Stimulated activated CD8-positive, alpha-beta memory T cell treated with anti-CD3 and anti-CD28 coated beads, Interleukin-4, amount 100 ng/mL, for 4 hours (primary cell): ENCODE measurements at places on chromosomes 11 and 22.

- DNase-seq, result no peak
These were observed 135.6 kb downstream of the ST3GAL4 start for GRCh38 chr11:126491092-126491491.

DNA sequence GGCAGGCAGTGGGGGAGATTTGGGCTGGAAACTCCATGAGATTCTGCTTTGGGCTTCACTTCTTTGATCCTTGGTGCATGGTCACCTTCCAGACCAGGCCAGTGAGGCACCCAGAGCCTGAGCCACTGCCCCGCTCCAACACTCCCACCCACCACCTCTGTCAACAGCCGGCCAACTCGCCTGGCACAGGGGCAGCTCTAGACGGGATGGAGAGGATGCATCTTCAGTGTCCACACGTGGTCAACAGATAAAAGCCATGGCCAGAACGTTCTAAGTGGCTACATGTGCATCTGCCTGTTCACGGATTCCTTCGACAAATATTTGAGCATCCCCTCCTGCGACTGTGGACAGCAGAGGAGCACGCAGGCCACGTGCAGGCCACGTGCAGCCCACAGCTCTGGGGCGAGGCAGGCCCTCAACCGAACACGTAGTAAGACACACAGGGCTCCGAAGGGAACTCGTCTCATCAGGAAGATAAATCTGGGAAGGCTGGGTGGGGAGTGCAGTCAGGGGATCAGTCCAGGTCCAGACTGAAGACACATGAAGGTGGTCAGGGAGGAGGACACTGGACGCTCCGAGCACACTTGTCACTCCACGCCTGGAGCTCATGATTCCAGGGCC is 1.2 kb downstream of the LRRC56 start:
- DNase-seq, result no peak

GRCh38 chr11:65625628-65626342 is 10.2 kb downstream of the PCNX3 start:
- no peak for DNase-seq

GRCh38 chr11:84524422-84525051 is 1102.6 kb downstream of the DLG2 start:
- no peak for DNase-seq

- DNase-seq, result no peak
These were observed 666.1 kb downstream of the CNTN5 start for GRCh38 chr11:99686838-99687237.

DNA sequence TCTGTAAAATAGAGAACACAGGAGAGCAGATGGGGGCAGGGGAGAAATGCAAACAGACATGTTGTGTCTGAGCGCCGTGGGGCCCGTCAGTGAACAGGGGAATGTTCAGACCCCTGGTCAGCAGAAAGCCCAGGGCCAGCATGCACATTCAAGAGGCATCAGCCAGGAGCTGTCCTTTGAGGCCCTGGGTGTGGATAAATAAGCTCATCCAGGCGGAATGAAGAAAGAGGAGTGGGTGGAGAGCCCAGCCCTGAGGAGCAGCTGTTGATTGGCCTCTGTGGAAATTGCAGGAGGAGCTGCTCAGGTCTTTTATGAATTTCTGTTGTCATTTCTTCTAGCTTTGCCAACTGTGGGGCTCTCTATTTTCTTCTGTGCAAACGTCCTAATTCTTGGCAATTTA is 49.7 kb upstream of the CECR2 start:
- no peak for DNase-seq

- no peak for DNase-seq
These were observed 6.9 kb downstream of the OR8B12 start for GRCh38 chr11:124536520-124536919.

DNA sequence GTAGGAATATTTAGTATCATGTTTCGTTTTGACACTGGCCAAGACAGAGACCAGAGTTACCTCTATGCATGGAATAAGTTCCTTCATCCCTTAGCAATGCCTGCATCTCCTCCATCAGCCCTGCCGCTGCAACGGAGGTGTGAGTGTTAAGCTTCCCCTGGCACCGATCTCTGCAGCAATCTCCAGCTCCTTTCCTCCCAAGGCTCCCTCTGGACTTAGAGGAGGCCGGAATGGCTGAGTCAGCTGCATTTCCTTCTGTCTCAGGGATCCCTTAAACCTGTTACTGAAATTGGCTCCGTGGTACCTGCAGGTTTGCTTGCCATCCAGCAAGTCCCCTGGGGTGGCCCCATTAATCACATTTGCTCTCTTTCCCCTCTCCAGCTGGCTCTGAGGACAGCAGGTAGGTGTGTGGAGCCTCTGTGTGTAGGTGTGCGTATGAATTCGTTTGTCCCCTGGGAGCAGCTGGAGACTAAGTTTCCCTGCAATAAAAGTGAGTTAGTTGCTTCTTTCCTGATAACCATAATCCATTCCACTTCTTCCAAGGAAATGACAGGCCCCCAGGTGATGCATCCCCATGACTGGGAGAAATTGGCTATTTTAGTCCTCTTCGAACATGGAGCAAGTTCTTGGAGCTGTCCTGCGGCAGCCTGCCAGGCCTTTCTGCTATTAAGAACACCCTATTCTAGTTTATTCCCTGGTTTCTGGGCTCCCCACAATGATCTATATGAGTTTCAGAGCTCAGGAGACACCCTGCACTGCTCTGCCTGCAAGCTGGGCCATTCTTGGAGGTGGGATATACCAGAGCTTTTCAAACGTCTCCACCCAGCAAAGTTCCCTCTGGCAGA is 457.2 kb upstream of the CADM1 start:
- no peak for DNase-seq

DNA sequence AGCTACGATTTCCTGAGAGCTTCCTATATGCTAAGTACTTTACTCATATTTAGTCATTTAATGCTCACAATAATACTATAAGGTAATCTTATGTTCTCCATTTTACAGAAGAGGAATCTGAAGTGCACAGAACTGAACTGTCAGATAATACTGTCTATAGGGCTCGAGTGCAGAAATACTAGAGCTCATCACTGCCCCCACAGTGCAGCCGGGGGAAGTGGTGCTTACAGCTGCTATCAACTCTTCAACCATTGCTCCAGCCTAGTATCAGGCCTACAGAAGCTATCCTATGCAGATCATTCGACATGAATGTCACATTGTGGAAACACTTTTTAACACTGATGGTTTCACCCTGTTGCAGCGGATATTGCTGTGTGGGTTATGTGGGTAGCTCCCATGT is 929.9 kb downstream of the NTM start:
- DNase-seq, result no peak

DNA sequence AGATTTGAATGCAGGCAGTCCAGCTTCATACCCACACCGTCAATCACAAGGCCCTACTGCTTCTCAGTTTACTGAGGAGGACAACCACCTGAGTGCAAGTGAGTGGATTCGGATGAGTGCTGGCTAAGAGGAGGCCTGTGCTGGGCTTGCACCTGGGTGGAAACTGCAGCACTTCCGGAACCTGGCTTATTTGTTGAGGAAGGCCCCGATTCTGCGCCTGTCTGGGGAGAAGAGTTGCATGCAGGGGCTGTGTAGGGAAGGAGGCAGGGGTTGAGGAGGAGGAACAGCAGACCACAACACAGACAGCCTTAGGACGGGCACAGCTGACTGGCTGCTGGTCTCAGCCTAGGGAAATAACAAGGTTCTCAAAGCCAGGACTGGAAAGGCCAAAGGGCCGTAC is 20.8 kb downstream of the ABTB2 start:
- no peak for DNase-seq

DNA sequence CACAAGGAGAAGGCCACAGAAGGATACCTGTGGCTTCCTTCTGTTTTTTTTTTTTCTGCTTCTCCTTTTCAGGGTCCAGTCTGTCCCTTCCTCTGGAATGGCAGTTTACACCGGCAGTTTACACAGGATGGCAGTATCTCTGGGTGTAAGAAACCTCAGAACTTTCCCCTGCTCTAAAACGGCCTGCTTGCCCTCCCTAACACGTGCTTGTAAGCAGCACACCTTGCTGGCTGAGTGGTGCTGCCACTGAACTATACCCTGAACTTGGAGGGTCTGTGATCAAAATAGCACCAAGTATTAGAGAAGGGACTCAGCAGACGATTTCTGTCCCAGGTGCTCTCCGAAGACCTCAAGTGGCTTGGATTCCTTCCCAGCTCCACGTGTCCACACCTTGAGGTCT is 904 bp upstream of the OPCML start:
- no peak for DNase-seq

GRCh38 chr11:43690929-43691725 is 10.6 kb downstream of the HSD17B12 start:
- DNase-seq, result no peak

DNA sequence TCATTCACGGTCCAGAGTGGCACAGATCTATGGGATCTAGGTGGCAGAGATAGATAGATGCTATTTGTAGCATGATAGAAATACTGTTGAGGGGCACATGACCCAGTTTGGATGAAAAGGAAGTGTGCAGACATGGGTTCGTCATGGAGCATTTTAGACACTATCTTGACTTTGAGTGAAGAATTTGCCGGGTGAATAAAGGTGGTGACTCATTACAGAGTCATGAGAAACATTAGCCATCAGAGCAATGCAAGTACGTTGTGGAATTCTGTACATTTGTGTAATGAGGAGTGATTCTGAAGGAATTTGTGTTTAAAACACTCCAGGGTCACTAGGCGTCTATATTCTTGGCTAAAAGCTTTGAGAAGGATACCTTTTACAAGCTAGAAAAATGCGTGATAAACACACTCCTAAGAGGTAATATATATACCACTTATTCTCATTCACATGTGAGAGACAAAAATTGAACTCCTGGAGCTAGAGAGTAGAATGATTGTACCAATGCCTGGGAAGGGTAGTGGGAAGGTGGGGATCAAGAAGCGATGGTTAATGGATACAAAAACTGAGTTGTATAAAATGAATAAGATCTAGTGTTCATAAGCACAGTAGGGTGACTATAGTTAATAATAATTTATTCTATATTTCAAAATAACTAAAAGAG is 593.7 kb upstream of the LUZP2 start:
- DNase-seq, result no peak

DNA sequence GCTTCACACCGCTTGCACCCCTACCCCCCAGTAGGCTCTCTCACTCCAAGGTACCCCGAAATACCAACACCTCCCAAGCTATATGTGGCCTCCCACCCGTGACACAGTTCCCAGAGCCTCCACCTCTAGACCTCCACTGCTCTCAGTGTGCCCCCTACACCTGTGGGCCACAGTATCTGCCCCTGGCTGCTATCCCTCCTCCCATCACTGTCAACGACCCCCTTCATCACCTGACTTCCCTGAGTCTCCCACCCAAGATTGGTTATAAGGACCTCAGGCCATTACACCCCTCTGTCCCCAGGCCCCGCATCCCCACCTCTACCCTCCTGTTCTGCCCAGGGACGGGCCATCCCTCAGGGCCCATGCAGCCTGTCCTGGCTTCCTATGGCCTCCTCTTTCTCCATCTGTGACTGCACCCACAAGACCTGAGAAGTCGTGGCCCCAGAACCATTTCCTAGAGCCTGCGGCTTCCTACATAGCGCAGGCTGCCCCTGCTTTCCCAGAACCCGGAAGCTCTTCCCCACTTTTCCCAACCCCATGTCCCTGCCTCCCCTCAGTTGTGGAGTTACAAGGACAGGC is 734 bp downstream of the ACR start:
- no peak for DNase-seq

DNA sequence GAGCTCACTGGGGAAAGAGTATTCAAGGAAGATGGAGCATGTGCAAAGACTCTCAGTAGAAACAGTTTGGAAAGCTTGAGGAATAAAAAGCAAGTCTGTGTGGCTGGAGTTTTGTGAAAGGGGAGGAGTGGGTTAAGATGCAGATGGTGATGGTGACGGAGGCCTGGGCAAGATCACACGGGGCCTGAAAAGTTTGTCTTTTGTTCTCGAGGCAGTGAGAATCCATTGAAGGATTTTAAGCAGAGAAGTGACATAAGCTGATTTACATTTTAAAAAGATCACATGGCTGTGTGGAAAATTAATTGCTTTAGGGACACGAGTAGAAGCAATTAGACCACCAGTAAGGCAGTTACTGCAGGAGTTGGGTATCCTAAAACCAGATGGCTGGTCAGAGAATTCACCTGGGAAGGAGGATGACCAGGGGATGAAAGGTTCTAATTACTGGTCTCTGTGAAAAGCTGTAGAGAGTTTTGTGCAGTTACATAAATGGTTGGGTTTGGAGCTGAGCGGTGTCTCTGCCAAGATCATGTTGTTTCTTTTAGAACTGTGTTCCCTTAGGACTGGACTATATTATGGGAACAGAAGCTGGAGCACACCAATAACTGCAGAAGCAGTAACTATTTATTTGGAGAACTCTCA is 7.1 kb downstream of the RRP8 start:
- no peak for DNase-seq

- DNase-seq, result no peak
These were observed 59.9 kb downstream of the MPPED1 start for GRCh38 chr22:43471606-43472135.

GRCh38 chr22:46055181-46055875 is 78.4 kb upstream of the WNT7B start:
- DNase-seq, result no peak

DNA sequence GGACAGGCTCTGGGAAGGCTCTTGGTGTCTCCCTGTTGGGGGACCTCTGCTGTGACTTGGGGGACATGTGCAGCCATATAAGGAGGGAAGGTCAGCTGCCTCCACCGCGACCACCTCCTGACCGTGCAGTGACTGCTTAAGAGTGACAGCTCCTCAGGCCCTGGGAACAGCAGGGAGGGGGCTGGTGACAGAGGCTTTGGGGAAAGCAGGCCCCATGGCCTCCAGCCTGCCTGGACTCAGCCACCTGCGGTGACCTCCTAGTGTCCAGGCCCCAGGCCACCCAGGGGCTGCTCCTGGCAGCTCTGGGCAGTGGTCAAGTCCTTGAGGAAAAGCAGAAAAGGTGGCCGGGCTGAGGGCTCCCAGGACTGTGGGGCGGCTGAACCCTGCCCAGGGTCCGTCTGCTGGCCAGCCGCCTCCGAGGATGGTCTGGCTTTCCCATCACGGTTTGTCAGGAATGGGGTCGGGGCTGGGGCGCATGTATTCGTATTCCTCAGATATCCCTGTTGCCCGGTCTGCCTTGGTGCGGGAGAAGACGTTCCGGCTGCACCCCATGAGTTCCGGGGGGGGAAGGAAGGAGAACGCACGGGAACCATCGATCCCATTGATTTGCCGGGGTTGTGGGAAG is 96.8 kb downstream of the WNT7B start:
- no peak for DNase-seq

GRCh38 chr11:94046796-94047195 is 25.6 kb downstream of the HEPHL1 start:
- DNase-seq, result no peak

GRCh38 chr22:47173535-47174021 is 411.1 kb downstream of the TBC1D22A start:
- no peak for DNase-seq
